ENCODE measurements at places on chromosomes 12 and 14.

- DNase-seq = no peak
These were observed 572 bp upstream of the ACSS3 start for GRCh38 chr12:81077329-81077685.

DNA sequence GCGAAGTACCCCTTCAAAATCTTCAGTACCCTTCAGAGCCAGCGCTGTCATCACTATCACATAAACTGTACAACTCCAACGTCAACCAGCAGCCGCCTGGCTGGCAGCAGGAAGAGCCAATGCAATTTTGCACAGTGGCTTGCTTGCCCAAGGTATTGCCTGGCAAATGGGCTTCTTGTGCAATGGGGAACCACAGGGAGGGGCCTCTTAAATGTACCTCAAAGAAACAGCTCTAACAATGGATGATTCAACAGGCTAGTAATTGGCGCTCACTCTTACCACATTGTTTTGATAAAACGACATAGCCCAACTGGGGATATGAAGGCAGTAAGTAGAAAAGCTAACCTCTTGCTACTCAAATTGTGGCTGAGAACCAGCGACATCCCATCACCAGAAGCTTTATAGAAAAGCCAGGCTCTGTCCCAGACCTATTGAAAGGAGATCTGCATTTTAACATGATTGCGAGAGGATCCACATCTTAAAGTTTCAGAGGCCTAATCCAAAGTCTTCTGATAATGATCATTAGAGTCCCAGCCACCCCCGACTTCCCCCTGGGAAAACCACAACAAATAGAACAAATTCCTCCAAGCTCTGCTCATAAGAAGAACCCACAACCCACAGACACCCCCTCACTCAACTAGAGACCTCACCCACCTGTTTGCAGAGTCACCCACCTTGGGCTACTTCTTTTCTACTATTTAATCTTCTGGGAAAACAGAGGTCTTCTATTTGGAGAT is 125.3 kb upstream of the HIF1A start:
- DNase-seq = no peak

DNA sequence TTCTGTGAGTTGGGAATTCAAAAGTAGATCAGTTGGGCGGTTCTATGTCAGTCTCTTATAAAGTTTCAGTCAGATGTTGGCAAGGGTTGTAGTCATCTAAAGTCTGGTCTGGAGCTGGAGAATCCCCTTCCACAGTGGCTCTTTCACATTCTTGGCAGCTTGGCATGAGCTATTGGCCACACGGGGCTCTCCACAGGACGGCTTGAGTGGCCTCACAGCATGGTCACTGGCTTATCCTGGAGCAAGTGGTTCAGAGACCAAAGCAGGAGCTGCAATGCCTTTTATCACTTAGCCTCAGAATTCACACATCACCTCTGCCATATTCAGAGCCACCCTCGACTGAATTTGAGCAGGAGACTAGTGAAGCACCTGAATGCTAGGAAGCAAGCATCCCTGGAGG is 7.1 kb upstream of the KICS2 start:
- DNase-seq = no peak

DNA sequence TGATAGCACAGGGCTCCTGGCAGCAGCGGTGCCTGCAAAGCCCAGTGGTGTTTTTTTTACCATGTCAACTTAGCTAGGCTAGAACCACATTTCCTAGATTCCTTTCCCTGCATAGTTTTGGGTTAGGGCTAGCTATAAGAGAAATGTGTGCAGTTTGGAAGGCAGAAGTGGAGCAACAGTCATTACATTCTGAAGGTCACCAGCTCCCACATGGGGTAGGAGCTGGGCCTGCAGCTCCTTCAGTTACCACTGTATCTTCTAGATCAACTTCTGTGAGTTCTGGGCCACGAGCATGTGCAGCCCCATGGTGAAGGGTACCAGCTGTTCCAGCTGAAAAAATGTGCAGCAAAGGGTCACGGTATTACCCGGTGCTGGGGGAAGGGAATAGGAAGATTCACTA is 2.3 kb upstream of the SLC25A3 start:
- no peak for DNase-seq
